ENCODE measurements at places on chromosomes 1 and 21.

DNA sequence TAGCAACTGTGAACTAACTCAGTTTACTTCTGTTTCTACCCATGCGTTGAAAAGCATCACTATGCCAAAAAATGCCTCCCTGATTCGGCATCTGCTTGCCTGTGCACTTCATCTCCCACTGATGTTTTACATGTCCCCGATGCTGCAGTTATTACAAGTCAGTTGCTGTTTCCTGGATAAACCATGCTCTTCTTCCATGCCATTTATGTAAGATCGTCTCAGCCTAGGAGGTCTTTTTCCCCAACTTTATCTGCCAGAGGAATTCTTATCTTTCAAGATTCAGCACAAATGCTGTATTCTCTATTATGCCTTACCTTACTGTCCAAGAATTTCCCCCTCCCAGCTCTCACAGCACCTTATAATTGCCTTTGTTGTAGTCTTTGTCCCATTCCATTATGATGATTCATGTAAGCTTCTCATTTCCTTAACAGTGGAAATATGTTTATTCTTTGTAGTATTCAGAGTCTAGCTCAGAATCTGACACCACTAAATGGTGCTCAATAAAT, 30.0 kb downstream of the PRKACB start:
- DNase-seq = peak; percentile 50

GRCh38 chr21:32455548-32455947, 43.0 kb downstream of the EVA1C start:
- no peak for DNase-seq

- DNase-seq = no peak
These were observed 172.6 kb downstream of the PLA2G4A start for GRCh38 chr1:187001198-187001889.

- DNase-seq = no peak
These were observed 25.6 kb downstream of the PADI3 start for GRCh38 chr1:17274186-17275170.

GRCh38 chr1:57206038-57206437, 217.8 kb downstream of the DAB1 start:
- no peak for DNase-seq
